ENCODE measurements at places on chromosomes 4 and X. TPM values are rescaled to one million over a fixed set of nuclear protein-coding genes. Genes with fewer than 3 reads are reported as not detected.

DNA sequence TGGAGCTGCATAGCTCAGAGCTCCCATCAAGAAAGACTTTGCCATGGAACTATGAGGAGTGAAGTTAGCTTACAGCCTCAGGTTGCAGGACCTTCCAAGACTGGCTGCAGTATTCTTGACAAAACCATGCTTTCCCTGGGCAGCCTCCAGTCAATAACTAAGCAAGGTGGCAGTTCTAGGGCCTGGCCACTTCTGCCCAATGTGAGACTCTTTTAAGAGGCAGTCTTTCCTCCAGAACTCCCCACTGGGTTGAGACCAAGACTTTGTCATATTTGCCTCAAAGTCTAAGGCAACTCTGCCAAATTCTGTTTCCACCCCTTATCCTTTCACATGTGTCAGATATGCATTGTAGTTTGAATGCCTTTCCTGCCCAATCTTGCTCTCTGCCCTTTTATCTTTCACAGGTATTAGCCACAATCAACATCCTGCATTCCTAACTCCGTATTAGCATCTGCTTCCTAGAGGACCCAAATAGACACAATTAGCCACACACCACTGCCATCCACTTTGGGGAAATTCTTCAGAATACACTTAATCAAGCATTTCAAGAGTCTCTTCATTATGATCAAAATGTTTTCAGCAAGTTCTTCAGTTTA, 17.7 kb upstream of the SLC25A43 start:
- no peak for DNase-seq

Gene ATP2B3
- total RNA-seq: 0.19 TPM

GRCh38 chr4:56326363-56326762, 60.9 kb downstream of the AASDH start:
- no peak for DNase-seq

- DNase-seq: no peak
Observed at GRCh38 chr4:32858971-32859370, 2138.8 kb downstream of the PCDH7 start.

DNA sequence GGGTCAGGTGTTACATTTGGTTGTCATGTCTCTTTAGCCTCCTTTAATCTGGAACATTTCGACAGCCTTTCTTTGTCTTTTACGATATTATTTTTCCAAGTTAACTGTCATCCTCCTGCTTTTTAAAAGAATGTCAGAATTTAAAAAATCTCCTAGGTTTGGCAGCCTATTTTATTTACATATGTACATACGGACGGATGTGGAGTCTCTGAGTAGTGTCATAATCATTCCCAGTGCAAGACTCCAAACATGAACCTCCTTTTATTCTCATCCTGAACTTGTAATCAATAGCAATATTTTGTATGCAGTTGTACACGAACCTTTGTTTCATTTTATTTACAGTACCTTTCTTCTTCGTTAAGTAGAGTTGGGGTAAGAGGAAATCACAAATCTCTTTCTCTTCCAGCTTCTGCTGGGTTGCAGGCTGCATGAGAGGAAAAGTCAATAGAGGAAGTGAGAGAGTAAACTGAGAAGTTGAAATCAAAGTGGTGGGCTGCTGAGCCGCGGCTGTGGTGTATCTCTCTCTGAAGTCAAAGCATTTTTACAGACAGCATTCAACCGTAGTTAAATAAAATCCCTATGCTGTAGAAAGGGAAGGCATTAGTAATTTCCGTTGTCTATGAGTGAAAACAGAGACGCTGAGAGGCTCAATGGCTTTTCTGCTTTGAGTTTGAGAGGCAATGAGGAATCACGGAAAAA, 53.9 kb upstream of the RPS6KA3 start:
- no peak for DNase-seq

- DNase-seq: no peak
Observed at GRCh38 chr4:40987151-40987550, 227.2 kb downstream of the APBB2 start.

- no peak for DNase-seq
Observed at GRCh38 chr4:38818441-38818976, 13.9 kb upstream of the TLR1 start.

GRCh38 chr4:126061655-126062054, 746.9 kb downstream of the FAT4 start:
- DNase-seq: no peak

DNA sequence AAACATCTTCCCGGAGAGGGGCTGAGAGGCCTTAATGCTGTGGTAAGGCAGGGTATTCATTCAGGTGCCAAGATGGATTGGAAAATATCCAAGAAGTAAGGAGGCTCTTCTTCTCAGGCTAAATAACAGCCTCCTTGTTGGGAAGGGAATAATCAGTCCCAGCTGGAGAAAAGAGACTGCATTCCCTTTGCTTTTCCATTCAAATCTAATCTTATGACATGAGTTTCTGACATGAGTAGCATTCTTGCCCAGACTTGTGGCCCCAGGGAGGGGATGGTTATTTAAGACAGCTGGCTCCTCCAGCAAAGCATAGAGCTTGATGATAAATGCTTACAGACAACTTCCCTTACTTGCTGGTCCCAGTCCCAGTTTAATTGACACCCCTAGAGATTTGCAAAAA, 98.3 kb downstream of the DCLK2 start:
- no peak for DNase-seq

GRCh38 chr4:114458728-114459127, 139.9 kb upstream of the UGT8 start:
- DNase-seq: no peak

GRCh38 chrX:69139516-69139915, 25.7 kb downstream of the PJA1 start:
- no peak for DNase-seq

Gene CPZ
- 5.3 TPM for total RNA-seq

Gene FREM3
- total RNA-seq: not detected
